ENCODE measurements at places on chromosomes 7 and 10.
A peak's percentile ranks its signal among the peaks of the same experiment; 100 is the strongest.

DNA sequence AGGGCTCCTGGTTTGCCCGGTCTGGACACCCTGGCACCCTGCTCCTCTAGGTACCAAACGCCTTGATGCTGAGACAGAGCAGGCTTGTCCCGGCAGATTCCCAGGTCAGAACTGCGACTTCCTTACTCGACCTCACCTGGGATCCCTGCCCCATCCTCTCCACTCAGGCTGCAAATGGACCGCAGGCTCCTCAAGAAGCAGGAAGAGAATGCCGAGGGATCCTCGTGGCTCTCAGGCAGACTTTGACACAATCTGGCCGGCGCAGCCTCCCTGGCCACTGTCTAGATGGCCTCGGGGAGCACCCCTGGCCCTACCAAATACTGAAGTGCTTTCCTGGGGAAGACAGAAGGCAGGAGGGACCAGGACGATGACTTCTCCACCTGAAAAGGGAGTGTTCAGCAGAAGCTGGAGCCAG, 421 bp upstream of the NODAL start:
- DNase-seq: no peak

DNA sequence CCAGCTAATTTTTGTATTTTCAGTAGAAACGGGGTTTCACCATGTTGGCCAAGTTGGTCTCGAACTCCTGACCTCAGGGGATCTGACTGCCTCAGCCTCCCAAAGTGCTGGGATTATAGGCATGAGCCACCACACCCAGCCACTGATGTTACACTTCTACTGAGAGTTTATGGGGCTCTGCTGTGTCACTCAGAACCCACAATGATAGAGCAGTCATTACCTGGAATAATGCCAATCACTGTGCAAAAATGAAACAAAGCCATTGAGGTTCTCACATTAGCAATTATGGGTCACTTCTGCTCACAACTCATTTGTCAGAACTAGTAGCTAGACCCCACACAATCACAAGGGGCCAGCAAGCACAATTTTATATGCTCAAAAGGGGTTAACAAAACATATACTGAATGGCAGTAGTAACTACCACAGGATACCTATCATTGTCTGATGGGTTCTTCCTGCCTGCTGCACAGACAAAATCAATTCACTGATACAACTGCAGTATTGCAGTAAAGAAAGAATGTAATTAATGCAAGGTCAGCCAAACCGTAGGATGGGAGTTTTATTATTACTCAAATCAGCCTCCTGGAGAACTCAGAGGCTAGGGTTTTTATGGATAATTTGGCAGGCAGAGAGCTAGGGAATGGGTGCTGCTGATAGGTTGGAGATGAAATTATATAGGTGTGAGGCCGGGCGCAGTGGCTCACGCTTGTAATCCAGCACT, 72.1 kb upstream of the TRIM24 start:
- DNase-seq: no peak

- no peak for DNase-seq
These were observed 53.8 kb downstream of the TASOR2 start for GRCh38 chr10:5738427-5738826.

GRCh38 chr7:41472427-41473125, 230.3 kb downstream of the INHBA start:
- DNase-seq: no peak

DNA sequence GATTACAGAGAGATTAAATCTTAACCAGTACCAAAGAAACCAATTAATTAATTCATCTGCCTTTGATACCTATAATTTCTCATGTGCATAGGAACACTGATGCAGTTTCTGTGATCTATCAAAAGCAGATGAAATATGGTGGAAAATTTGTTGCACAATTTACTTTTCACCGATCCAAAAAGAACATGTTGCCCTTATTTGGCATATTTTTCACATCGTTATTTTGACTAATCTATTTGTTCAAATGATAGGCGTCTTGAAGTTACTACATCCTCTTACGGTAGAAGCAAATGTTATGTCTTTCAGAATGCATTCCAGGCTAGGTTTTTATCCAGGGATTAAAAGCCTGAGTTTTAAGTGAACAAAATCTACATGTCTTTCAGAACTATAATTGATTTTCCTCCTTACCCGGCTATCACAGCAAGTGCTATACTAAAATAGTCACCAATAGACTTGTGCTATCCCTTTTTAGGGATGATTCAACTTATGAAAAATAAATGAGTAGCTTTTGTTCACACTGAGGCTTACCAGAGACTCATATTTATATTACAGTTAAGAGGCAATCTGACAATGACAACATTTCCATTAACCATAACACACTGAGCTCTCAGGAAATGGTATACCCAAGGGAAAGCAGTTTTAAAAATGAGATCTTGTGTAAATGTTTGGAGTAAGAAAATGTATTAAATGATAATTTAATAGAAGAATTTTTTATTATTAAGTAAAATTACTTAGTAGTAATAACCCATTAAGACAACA, 16.8 kb upstream of the TES start:
- DNase-seq: no peak

DNA sequence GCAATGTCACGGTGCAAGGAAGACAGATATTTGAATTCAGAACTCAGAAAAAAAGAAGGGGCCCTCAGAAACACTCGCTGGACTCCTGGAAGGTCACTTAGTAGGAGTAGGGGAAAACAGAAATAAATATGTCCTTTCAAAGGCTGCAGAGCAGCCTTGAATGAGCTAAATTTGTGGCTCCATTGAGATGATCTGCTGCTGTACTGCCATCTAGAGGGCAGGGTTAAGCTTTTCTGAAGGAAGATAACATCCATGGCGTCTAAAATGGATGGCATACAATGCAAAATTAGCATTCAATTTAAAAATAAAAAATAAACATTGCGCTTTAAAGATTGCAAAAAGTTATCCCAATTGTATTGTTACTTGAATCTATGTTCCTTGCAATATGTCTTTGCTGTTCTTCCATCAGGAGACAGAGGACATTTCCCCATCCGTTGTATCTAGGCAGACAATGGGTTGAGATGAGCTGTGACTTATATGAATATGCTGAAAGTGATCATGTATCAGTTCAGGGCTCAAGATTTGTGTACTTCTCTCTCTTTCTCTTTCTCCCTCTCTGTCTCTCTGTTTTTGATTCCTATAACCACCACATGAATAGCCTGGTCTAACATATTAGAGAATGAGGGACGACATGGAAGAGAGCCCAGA, 642.2 kb downstream of the SH2D4B start:
- no peak for DNase-seq

GRCh38 chr10:132989476-132990415, 47.4 kb upstream of the CFAP46 start:
- no peak for DNase-seq

DNA sequence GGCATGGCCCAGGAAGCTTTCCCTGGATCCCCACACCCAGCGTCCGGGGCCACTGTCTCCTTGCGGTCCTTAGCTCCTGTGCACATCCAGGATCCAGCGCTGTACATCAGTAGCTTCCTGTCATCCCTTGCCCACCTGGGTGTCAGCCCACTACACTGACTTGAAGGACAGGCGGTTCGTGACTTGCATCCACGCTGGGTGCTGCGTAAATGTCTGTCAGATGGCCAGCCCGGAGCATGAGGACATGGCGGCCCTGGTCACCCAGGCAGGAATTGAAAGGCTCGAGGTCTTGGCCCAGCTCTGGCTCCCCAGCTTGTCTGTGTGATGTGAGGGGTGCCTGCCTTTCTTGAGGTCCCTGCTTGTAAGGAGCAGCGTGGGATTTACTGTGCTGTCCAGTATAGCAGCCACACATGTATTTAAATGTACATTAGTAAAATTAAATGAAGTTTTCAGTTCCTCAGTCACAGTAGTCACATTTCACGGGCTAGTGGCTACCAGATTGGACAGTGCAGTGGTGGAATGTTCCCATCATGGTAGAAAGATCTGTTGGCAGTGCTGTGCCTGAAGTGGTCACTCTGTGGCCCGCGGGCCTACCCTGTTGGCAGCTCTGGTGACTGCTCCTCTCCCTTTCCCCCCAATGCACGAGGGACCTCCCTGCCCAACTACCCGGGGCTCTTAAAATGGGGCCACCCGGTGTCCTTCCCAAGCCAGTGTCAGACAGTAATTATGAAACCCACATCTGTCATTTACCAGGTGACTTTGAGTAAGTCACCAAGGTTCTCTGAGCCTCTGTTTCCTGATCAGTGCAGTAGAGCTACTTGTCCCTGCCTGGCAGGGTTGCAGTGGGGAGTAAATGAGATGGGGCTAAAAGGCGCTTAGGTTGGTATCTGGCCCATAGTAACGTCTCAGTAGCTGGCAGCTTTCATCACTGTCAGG, 97.8 kb upstream of the PPIF start:
- no peak for DNase-seq

DNA sequence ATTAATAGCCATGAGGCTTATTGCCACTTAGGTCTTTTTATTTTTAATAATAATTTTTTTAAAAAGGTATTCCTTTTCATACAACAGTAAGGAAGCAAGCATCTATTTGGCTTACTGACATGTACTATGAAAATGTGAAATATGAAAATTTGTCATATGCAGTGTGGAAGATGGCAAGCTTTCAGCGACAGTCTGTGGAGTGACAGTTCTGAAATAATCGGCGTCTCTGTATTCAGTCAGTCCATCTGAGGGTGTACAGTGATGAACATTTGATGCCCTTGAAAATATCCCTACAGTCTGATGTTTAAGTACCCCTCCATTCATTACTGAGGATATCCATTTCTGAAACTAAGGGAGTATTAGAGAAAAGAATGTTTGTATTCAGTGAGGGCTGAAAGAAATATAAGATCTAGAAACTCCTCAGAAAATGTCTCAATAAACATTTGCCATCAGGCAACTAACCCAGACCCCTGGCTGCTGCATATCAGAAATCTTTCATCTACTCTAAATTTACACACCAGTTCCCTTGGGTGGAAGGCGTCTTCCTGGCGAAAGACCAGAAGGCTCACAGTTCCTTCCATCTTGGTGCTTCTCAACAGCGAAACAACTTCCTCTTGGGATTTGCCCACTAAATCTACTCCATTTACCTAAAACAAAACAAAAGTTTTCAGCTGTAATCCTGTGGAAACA, 440.6 kb downstream of the PARD3 start:
- no peak for DNase-seq

GRCh38 chr10:80686734-80687475, 149.2 kb downstream of the SH2D4B start:
- no peak for DNase-seq

GRCh38 chr7:119758254-119758653, 514.7 kb upstream of the KCND2 start:
- no peak for DNase-seq

DNA sequence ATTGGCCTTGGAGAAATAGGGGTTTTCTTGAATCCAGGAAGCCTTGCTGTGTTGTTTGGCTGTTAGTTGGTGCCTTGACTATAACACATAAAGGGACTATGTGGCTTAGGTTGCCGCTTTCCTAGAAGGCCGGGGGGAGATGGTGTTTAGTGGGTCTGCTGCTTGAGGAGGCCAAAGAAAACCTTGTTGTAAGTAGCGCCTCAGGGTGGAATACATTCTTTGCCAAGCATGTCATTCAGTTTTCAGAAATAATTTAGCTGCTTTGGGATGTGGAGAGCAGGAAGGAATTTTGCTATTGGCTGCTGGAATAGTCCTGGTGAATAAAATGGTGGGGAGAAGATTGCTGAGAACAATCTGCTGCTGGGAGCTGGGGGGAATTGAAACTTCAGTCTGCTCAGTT, 132.9 kb upstream of the WNT16 start:
- DNase-seq: no peak

DNA sequence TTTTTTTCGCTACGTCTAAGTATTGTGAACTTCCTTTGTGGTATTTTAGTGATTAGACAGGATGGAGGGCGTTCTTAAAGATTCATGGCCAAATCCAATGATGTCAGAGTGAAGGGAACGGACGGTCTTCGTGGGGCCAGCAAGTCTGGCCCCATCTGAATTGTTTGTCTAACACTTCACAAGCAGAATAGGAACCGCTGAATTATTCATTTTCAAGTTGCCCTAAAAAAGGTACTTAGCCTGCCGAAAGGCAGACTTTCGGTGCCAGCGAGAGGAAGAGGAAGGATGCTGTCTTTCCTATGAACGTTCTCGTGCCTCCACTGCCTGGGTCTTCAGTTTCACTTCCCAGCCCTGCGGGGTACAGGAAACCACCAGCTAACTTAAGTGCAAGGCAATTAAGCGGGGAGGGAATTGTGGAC, 145.7 kb upstream of the SH2B2 start:
- DNase-seq: no peak

DNA sequence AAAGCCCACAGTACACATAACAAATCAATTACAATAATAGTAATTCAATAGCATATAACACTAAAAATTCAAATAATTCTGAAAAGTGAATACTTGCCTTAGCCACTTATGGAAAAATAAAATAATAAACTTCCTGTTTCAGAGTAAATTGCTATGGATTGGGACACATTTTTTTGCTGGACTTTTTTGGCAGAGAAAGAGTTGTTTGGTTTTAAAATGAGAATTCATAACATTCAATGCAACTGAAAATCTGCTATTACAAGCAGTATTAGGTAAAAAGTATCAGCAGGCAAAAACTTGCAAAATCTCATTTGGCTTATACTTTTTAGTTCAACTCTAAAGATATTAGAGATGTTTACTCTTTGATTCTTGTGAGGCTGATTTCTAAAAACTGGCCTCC, 141.7 kb downstream of the NRCAM start:
- no peak for DNase-seq

- no peak for DNase-seq
These were observed 856.4 kb downstream of the LRMDA start for GRCh38 chr10:76287856-76288255.

DNA sequence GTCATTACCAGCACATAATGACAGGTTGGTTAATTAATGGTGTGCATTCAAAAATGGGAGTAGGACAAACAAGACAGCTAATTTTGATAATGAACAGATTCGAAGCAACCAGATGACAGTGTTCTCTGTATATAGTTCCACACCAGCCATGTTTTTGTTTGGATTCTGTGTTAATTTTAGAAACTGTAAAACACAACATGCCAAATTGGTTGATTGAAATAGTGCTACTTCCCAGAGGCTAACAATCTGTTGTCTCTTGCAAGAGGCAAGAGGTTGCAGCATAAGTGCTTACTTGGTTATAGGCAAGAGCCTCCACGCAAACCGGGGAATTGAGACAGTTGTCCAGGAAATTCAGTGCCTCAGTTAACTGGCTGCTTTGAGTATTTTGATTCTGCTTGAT, 170.2 kb upstream of the HABP2 start:
- DNase-seq: no peak

GRCh38 chr10:8272794-8273425, 218.4 kb downstream of the GATA3 start:
- no peak for DNase-seq

- DNase-seq: peak; percentile 89
These were observed 18.3 kb downstream of the LRRC20 start for GRCh38 chr10:70363971-70364771.

GRCh38 chr10:12741360-12741804, 260.1 kb downstream of the CCDC3 start:
- no peak for DNase-seq

- DNase-seq: no peak
These were observed 42.8 kb downstream of the WNT2 start for GRCh38 chr7:117279931-117280557.

- no peak for DNase-seq
These were observed 166.0 kb upstream of the SP4 start for GRCh38 chr7:21261627-21262594.

All from epithelial cell of prostate (primary cell).